Activated T-cell treated with anti-CD3 and anti-CD28 coated beads for 24 hours (primary cell): ENCODE measurements at places on chromosomes 3 and 15.

DNA sequence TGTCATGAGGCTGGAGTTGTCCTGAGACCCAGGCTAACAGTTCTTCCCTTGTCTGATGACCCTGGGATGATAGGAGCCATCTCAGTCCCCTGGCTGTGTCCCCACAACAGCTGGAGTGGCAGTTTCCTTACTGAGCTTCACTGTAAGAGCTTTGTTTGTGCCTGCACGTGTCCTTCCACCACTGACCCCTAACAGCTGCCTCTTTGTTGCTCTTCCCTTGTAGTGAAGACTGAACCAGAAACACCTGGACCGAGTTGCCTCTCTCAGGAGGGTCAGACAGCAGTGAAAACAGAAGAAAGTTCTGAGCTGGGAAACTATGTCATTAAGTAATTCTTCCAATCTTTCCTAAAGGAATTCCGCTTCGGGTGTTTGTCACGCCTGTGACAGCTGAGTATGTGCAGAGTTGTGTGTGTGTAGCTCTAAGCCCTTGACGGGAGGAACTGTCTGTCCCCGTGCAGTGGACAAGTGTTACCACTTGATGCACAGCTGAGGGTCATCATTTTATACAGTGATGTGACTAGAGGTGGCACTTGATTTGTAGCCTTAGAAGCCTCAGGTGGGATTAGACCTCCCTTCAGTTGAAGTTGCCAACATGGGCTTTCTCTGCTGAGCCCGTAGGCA, 25.0 kb downstream of the MAP6D1 start:
- DNase-seq = no peak

- DNase-seq = no peak
Observed at GRCh38 chr3:43689766-43690399, 855 bp upstream of the ABHD5 start.

GRCh38 chr3:154953538-154953937, 126.6 kb upstream of the MME start:
- no peak for DNase-seq

- no peak for DNase-seq
Observed at GRCh38 chr3:54994111-54994513, 66.3 kb upstream of the LRTM1 start.

- DNase-seq = no peak
Observed at GRCh38 chr15:24944954-24945353, 9.8 kb upstream of the SNRPN start.

GRCh38 chr15:41417418-41418195, 712 bp downstream of the RTF1 start:
- peak; percentile 18 for DNase-seq

DNA sequence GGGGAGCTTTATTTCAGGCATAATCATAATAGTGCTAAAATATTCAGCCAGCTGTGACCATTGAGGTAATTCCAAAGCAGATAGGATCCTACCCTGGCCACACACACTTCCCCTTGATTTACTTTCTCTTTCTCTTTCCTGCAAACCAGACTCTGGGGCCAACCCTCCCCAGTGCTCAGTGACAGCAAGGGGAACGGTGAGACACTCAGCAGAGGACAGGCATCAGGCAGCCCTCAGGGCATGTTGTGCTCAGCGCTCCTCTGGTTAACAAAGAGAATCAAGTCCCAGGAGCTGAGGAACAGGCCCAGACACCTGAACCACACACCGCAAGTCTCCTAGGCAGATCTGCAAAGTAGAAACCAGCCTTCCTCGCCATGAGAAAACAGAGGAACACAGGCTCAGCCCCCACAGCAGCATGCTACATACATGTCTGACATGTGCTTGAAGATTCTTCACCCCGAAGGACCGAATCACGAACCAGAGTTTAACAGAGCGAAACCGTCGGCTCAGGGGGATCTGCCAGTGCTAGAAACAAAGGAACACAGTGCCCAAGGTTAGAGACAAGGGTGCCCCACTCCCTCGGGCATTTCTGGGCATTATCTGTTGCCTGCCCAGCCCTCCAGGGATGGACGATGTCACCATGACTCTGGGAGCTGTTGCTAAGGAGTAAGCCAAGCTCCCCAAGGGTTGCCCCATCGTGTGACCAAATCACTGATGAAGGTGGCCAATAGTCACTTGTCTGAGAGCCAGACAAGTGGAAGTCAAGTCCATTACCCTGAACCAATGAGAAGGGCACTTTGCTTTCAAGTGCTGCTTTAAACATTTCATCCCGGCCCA, 17.5 kb downstream of the HDC start:
- peak; percentile 24 for DNase-seq

GRCh38 chr15:99755692-99756409, 22.6 kb upstream of the LYSMD4 start:
- DNase-seq = peak; percentile 16

DNA sequence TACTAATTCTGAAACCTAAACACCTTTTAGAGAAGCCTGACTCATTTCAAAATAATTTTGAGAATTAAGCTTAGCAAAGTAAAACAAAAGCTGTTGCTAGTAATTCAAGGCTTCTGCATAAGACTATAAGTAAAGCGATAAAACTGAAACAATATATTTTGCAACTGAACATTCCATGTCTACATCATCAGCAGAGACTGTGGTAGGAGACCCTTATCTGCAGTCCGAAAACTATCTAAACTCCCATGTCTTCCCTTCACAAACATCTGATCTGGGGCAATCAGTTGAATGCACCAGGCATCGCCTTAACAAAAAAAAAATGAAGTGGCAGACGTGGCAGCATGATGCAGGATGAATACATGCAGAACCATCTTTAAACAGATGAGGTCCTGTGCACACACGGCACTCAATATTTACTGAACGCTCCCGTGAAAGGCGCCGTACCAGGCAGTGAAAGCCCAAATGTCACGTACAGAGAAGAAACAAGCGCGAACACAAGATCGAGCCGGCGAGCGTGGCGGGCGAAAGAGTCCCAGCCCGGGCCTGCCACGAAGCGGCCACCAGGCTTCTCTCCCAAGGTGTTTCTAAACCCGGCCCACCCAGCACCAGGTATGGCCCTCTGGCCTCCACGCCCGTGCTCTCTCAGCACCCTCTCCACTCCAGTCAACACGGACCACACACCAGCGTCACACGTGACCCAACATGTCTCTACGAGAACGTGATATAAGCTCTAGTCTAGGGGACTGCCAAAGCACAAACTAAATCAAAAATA, 63.0 kb downstream of the CHSY1 start:
- no peak for DNase-seq

DNA sequence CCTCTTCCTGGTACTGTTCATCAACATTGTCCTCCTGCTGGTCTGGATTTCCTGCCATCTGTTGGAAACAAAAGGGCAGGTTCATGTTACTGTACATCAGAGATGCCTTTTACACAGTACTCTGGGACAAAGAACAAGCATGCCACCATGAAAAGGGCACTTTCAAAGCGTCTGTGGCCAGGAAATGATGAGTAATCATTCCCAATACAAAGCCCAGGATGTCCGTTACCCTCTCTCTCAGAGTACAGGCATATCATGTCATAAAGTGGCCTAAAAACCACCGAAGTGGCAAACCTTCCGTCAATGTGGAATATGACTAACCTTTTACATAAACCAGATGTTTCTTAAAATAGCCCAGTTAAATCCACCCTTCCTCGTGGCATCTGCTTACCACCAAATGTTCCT, 71.2 kb downstream of the GOLIM4 start:
- DNase-seq = no peak

DNA sequence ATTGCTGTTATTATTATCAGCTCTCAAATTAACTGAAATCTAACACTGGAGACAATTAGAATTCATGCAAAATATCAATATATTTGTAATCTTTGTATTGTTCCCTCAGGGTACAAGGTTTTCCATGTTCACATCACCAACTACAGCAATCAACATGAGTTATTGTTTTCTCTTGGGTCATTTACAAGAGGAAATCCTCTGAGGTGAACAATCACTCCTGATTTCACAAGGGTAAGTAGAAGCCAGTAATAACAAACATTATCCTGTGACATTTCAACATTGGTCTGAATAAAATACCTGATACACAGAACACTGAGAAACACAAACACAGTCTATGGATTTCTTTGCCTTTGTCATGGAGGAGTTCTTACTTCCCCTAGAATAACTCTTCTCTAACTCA, 174.0 kb downstream of the SUCNR1 start:
- DNase-seq = no peak
